ENCODE measurements at places on chromosomes 11 and 22.

DNA sequence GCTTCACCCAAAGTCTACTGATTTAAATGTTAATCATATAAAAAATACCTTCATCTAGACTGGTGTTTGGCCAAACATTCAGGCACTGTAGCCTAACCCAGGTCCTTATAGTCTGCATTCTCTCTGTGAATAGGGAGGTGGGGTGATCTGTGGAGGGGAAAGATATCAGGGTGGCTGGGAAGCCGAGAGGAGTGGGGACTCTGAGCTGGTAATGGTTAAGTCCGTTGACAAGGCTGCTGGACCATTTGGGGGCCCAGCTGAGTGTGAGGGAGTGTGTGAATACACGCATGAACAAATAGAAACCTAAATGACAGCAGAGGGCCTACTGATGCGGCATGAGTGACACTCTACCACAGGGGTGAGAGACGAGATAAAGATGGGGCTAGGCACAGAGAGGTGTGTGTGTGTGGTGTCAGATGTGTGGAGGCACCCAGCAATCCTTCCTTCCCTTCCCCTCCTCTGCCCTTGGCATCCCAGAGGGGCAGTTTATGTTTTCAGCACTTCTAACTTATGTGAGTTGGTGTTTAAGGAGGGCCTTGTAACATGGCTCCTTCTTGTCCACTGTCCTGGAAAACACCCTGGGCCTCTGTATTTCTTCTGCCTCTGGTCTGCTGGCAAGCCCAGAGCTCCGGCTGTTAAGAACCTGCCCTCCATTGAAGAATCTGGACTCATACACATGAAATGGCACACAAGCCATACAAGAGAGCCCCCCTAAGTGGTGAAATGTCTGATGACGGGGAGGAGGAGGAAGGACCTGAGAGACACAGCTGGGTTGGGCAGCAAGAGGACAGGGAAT, 249.1 kb upstream of the TBCEL start:
- DNase-seq, result no peak

GRCh38 chr11:100229086-100229485, 458.0 kb upstream of the ARHGAP42 start:
- DNase-seq, result no peak

GRCh38 chr11:57545883-57546282, 8.5 kb downstream of the SMTNL1 start:
- DNase-seq, result no peak

DNA sequence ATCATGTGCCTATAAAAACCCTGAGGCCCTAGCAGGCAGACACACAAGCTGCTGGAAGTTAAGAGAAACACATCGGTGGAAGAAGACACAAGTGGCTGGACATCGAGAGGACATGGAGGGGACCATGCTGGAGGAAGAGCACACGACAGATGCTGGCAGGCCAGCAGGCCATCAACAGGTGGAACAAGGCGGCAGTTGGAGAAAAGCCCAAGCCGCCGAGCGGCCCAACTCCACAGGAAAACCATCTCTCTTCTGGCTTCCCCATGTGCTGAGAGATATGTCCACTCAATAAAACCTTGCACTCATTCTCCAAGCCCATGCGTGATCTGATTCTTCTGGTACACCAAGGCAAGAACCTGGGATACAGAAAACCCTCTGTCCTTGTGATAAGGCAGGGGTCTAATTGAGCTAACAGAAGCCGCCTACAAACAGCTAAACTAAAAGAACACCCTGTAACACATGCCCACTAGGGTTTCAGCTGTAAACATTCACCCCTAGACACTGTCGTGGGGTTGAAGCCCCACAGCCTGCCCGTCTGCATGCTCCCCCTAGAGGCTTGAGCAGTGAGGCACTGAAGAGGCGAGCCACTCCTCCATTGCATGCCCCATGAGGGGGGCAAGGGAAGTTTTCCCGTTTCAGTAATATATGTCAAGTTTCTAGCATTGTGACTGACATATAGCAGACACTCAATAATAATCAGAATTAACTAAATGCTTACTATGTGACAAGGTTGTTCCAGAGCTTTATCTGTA, 39.0 kb upstream of the MMP20 start:
- DNase-seq, result no peak

Data from stimulated activated CD4-positive, alpha-beta T cell treated with anti-CD3 and anti-CD28 coated beads, Interleukin-1b, Interleukin-23, amount 100 ng/mL, for 1 hour (primary cell).